ENCODE measurements at places on chromosomes 12 and 14.

DNA sequence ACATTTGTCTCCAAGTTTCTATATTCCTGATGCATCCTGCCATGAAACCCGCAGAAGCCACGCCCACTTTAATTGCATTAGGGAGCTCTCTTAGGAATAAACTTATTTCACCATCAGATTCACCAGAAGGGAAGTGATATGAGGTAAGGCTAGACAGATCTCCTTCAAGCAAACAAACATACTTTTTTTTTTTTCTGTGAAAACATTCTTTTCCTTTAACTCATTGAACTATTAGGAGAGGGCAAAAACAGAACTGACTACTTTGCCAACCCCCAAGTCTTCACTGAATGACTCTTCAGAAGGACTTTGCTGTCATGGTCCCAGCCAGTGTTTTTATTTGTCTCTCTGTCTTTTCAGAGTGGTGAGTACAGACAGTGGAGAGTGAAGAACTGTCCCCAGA is 48.4 kb downstream of the GTF2A1 start:
- DNase-seq = no peak

GRCh38 chr12:112978163-112979040 is at the start of gene OAS2:
OAS2 (plus strand) TSS chr12:112978519; CDS start chr12:112978609, 90 bp downstream.
- peak; percentile 70 for DNase-seq

GRCh38 chr12:132837693-132838409 is 9.2 kb upstream of the GOLGA3 start:
- no peak for DNase-seq

- no peak for DNase-seq
Observed at GRCh38 chr14:65604535-65604934, 192.0 kb downstream of the FUT8 start.

DNA sequence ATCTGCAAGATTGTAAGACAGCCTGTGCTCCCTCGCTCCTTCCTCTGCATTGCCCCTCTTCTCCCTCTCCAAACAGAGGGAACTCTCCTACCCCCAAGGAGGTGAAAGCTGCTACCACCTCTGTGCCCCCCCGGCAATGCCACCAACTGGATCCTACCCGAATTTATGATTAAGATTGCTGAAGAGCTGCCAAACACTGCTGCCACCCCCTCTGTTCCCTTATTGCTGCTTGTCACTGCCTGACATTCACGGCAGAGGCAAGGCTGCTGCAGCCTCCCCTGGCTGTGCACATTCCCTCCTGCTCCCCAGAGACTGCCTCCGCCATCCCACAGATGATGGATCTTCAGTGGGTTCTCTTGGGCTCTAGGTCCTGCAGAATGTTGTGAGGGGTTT is 37.4 kb downstream of the DAD1 start:
- DNase-seq = no peak

- DNase-seq = no peak
Observed at GRCh38 chr12:112375105-112375504, 7.1 kb downstream of the HECTD4 start.

GRCh38 chr12:56333197-56333678 is 562 bp downstream of the PAN2 start:
- no peak for DNase-seq

DNA sequence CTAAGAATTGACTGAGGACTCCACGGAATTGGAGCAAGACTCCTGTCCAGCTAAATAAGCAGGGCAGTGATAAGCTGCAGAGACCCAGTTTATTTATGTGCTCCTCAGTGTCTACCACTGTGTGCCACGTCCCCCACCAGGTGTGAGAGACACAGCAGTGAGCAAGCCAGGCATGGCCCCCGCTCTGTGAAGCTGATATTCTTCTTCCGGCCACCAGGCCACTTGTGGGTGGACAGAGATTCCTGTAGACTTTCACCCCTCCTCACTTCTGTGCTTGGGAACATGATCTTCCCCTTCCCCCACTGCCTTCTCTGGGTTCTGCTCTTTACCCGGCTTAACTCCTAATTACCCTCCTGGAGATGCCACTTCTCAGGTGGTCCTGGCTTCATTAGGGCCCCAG is 21.3 kb downstream of the BRAP start:
- DNase-seq = no peak

DNA sequence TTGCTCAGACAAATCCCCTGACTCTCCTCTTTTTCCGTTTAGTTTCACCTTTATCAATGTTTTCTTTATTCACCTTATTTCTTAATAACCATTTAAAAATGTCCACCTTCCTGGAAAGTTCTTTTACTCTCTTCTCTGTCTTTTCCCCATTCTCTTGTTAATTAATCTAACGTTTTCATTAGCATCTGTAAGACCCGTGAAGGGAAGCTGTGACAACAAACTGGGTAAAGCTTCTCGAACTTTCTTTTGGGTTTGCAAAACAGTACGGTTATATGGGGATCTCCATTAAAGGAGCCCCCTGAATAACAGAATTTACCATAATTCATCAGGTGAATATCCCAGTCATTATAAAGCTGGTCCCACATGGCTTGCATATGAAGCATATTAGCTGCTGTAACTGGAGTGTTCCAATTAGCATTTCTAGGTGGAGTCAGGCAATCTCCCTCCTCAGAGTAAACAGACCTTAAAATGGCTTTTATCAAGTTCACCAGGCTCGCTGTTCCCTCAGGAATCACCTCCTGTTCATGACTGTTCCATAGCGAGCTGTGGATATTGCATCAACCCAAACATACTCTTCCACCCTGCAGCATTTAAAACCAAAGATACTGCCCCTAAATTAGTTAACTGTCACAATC is 42.4 kb downstream of the TMEM30B start:
- no peak for DNase-seq

DNA sequence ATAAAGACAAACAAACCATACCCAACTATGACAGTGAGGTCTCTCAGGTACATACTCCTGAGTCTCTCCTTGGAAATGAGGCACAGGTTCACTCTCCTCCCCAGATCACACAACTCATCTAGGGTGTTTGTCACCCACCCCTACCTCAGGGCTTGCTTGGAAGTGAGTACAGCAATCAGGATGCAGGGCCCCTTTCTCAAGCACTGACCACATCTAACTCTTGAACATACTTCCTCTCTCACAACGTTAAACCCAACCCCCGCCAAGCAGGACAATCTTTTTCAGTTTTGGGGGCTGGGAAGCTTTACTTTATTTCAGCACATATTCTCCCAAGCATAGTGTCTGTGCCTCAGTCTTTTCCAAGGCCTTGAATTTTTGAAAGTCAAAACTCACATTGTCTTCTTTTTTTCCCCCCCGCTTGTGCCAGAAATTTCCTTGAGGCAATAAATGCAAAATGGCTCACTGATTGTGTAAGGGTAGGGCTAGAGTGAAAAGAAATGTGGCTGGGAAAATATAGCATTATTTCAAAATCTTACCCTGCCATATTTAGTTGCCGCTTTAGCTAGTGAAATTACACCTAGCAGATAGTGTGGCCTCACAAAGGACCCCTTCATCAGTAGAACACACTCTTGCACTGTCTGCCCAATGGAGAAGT is 2.4 kb upstream of the GPR65 start:
- no peak for DNase-seq

GRCh38 chr12:119292893-119293630 is 41.5 kb upstream of the CCDC60 start:
- DNase-seq = no peak

GRCh38 chr14:38197001-38197783 is 10.5 kb upstream of the SSTR1 start:
- DNase-seq = no peak

- no peak for DNase-seq
Observed at GRCh38 chr12:49543914-49544815, 5.3 kb downstream of the KCNH3 start.

DNA sequence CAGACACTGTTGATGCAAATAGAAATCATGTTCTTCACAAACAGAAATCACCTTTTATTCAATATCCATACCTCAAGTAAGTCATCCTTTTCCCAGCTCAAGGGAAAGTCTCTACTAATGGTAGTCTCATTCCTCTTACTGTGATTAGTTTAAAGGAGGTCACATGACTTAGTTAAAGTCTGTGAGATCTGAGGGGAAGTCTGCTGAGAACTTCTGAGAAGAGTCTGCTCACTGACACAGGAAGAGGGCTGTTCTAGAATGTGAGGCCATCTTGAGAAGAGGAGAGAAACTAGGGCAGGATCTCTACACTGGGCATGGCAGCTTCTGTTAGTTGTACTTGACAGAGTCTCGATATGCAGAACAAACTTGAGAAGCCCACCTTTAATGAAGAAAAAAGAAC is 146.8 kb downstream of the C12orf42 start:
- no peak for DNase-seq

DNA sequence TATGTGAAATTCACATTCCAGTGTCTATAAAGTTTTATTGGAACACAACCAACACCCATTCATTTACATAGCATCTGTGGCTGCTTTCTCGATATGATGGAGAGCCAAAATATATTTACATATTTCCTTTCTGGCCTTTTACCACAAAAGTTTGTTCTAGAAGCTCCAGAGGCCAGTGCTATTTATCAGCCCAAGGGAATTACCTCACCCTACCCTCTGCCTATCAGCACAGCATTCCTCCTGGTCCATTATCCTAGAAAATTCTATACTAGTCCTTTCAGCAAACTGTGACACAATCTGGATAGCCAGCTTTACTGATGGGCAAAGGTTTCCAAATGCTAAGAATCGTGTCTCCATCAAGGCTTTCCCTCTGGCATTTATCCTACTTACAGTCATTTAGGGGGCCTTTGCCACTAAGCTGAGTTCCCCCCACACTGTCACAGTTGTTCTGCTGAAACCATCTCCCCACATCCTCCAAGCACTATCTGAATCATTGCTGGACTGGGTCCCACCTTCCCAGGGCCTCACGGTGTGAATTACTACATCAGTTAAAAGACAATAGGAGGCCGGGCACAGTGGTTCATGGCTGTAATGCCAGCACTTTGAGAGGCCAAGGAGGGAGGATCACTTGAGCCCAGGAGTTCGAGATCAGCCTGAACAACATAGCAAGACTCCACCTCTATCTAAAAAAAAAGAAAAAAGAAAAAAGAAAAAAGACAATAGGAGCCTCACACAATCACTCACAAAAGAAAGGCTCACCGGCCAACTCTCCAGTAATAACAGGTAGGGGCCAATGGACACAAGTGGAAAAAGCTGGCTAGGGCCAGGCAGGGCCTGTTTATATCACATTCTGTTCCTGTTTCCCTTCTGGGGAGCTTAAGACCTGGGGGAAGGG is 12.1 kb downstream of the SYNE3 start:
- no peak for DNase-seq

- no peak for DNase-seq
Observed at GRCh38 chr14:35504260-35504659, 29.7 kb upstream of the INSM2 start.

GRCh38 chr14:21055432-21056117 is 2.0 kb upstream of the RNASE8 start:
- DNase-seq = no peak

DNA sequence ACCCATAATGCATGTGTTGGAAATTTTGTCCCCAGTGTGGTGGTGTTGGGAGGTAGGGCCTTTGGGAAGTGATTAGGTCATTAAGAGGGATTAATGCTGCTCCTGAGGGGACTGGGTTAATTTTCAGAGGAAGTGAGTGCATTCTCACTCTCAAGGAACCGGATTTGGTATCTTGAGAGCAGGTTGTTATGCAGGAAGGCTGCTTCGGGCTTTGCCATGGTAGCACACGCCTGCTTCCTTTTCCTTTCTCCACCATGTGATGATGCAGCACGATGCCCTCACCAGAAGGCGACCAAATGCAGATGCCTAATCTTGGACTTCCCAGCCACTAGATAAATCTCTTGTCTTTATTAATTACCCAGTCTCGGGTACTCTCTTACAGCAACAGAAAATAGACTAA is 257.1 kb downstream of the SSPN start:
- no peak for DNase-seq

DNA sequence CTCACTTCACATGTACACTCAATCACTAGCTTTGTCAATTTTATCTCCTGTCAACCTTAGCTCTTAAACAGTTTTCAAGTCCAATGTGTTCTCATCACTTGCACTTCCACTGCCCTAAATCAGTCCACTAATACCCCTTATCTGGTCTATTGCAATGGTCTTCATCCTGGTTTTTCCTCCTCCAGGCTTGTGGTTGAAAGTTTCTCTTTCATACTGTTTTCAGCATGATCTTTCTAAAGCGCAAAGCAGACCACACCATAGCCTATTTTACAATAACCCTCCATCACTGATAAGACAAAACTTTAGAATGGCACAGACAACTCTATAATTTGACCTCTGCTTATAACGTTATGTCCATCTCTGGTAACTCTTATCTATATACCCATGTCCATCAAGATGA is 62.0 kb upstream of the DDHD1 start:
- DNase-seq = no peak

DNA sequence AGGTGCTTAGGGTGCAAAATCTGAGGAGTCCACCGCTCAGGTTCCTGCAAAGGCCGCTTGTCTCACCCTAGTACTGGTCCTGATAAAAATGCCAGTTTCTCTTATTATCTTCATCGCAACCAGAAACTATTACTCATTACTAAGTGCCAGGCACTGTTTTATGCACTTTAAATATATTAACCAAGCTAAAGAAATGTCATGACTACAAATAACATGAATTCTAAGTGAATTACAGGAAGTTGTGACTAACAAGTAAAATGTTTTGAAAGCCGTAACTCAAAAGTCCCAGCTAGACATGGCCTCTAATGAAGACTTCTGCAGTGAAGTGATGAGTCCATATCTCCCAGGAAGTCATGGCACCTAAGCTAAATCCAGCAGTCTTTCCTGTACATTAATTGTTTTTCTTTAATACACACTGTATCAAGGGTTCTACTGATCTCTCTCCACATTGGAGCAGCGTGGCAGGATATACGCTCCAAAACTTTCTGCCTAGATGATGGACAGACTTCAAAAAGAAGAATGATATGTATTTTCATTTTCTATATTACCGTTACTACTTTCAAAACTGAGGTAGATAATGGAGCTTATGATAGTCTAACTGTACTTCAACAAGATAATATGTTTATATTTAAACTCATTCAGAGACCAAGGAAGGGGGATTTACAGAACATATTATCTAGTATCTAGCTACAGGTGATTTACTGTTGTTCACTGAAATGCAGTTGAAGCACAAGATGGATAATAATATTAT is 117.3 kb upstream of the ARID2 start:
- DNase-seq = no peak

- DNase-seq = no peak
Observed at GRCh38 chr14:61065656-61066055, 84.6 kb downstream of the SLC38A6 start.

GRCh38 chr14:36271222-36271621 is 49.2 kb downstream of the MBIP start:
- DNase-seq = no peak

Data from smooth muscle cell of the brain vasculature (primary cell).